ENCODE measurements at places on chromosomes 7 and 10.
A peak's percentile ranks its signal among the peaks of the same experiment; 100 is the strongest.

- no peak for DNase-seq
Measured at GRCh38 chr7:48011951-48012350, 17.0 kb downstream of the SUN3 start.

- no peak for DNase-seq
Measured at GRCh38 chr10:46547541-46548497, 8.6 kb downstream of the GPRIN2 start.

DNA sequence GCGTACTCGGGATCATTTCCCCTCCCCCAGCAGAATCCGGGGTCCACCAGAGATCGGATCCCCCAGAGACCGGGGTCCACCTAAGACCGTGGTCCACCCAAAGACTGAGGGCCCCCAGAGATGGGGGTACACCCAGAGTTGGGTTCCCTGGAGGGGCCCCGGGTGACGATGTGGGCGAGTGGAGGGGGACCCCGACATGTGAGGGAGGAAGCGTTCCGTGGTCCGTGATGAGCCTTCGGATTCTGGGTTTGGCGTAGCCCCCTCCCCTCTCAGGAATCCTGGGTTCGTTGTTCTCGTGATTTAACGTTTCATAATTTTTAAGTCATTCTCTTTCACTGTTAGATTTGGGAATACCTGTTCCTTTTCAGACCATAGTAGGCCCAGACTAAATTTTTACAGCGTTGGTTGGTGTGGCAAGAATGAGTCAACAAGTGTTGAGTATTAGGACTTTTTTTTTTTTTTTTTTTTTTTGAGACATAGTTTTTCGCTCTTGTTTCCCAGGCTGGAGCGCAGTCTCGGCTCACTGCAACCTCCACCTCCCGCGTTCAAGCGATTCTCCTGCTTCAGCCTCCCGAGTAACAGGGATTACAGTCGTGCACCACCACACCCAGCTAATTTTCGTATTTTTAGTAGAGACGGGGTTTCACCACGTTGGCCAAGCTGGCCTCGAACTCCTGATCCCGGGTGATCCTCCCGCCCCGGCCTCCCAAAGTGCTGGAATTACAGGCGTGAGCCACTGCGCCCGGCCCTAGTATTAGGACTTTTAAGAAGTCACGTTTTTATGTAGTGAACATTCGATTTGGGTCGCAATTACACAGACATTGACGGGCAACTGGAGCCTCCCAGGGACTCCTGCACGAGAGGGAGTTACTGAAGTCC lies 672 bp downstream of the GTPBP4 start:
- DNase-seq: peak; percentile 29

DNA sequence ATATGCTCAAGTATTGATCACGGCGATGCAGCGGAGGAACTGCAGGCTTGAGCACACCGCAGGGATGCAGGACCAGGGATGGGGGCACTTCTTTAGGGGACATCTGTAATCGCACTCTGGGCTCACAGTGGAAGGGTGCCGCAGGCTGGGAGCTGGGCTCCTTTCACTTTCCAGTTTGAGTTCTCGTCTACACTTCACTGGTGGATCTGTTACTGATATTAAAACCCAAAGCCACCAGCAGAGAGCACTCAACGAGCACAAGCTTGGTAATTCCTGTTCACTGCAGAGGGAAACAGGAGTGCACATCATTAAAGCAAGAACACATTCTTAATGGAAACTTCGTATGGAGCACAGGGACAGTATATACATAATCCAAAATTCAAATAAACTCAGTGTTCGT lies 91.3 kb downstream of the PARD3 start:
- peak; percentile 67 for DNase-seq

DNA sequence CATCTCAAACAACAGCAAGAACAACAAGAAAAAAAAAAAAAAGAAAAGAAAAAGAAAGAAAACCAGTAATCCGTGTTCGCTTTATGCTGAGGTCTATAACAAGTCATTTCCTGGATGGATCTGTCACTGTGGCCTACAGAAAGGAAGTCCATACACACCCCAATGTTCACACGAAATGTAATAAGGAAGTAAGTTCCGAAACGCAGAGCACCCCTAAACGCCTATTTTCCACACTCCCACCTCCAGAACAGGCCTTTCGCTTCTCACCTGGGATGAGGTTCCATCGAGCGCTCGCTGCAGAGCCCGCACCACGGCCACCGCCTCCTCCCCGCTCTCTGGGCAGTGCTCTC lies 735 bp downstream of the ZNF394 start:
- peak; percentile 24 for DNase-seq

- no peak for DNase-seq
Measured at GRCh38 chr10:1244493-1244892, 188.3 kb downstream of the WDR37 start.

DNA sequence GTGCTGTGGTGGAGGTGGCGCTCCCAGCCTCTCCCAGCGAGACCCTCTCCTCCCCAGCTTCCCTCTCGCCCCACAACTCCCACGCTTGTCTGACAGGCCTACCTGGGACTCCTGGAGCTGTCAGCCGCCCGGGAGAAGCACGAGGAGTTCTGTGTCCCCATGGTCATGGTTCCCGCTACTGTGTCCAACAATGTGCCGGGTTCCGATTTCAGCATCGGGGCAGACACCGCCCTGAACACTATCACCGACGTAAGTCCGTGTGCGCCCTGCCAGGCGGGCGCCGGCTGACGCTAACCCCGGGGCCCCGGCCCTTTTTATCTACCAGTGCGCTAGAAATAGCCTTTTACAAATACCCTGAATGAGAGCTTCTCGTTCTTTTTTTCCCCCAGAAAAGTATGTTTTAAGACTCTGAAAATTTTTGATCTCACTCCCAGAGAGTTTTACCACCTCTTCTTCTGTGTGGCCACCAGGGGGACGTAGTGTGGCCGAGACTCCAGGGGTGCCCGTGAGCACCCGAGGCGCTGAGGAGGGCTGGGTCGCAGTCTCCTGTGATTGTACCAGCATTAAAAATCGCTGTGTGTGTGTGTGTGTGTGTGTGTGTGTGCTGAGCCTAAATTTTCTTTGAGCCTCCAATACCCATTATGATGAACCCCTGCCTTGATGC lies 52.6 kb downstream of the PFKP start:
- DNase-seq: peak; percentile 68

GRCh38 chr10:28317760-28318159 lies 14.9 kb upstream of the MPP7 start:
- no peak for DNase-seq

GRCh38 chr7:127258111-127258510 lies 5.4 kb upstream of the GRM8 start:
- DNase-seq: no peak

DNA sequence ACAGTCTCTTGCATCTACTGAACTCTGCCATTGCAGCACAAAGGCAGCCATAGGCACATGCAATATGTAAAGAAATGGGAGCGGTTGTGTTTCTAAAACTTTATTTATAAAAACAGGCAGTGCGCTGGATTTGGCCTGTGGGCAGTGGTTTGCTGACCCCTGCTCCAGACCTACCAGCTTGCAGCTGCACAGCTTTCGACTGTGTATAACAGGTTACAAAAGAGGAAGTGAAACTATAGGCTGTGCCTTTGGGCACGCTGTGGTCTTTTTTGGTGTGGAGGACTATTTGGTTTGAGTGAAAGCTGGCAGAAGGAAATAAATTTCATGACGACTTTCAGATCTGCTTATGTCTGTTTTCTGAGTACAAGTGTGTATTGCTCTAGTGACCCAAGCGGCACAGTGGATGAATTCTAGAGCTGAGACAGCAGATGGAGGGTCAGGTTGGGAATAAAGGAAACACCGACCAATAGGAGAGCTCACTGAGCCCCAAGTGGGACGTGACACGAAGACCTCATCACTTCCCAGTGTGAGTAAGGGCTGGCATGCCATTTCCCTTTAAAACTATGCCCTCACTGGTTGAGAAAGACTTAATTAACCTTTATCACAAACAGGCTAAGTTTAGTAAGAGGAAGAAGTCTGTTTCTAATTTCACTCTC lies 152.7 kb downstream of the ANK3 start:
- DNase-seq: peak; percentile 39

GRCh38 chr7:151089893-151090730 lies 3.8 kb downstream of the AGAP3 start:
- DNase-seq: no peak
